HTR-8/SVneo (cell line): ENCODE measurements at places on chromosomes 3 and 15.

GRCh38 chr15:58771621-58772250, 634 bp downstream of the MINDY2 start:
- peak; percentile 25 for DNase-seq

- DNase-seq: no peak
These were observed 14.5 kb upstream of the SLC6A1 start for GRCh38 chr3:10977892-10978510.

GRCh38 chr3:32757618-32758374, 60.0 kb upstream of the TRIM71 start:
- no peak for DNase-seq

- DNase-seq: no peak
These were observed 107.8 kb downstream of the LIPC start for GRCh38 chr15:58539548-58539947.

DNA sequence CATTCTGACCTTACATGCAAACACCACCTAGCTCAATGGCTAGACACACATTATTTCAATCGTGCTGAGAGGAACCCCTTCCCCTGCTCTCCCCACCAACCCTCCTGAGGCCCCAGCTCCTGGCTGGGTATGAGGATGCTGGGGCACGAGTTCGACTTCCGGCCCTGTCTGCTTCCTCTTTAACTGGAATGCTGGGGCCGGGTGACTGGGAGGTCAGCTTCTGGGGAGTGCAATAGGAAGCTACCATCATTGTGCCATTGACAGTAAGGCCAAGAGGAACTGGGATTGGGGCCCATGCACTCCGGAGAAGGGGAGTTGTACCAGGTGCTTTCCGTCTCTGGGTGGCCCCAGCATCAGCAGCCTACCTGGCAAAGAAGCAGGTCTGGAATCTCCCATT, 15.6 kb upstream of the TLE3 start:
- DNase-seq: no peak

- DNase-seq: no peak
These were observed 5.7 kb downstream of the LYSMD2 start for GRCh38 chr15:51731549-51732267.

GRCh38 chr3:114308830-114309229, 15.0 kb downstream of the TIGIT start:
- no peak for DNase-seq

DNA sequence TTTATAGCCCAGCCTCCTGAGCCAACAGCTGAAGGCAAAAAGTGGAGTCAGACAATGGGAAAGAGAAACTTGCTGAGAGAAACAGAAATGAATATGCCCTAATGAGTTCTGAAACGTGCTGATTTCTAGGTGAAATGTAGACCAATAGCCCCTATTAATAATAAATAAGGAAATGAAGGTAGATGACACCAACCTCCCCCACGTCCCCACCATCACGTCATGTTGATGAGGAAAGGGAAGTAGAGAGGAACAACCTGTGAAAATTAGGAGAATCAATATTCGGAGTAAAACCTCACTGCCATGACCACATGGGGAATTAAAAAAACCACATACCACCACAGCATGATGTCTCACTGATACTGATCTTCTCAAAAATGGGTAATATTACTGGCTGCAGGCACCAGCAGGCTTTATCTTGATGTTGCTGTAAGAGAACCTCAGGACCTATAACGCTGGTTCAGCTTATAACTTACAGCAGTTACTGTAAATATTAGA, 64.0 kb downstream of the KAT2B start:
- no peak for DNase-seq

GRCh38 chr3:56960234-56960917, 100.1 kb upstream of the SPATA12 start:
- no peak for DNase-seq

DNA sequence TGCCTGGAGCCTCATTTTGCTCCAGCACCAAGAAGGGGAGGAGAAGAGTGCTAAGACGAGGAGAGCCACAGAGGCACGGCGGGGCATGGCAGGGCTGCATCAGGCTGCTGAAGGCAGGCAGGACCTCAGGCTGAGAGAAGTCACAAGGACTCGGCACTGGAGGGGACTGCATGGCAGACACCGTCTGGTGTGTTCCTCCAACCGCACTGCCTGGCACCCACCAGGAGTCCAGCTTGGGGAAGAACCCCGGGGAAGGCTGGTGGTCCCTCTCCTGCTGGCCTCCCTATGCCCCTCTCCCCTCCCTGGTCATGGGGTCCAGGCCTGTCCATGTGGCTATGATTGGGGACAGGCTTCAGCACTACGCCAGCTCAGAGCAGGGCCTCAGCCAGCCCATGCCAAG, 153.2 kb upstream of the MEF2A start:
- no peak for DNase-seq

GRCh38 chr15:51289290-51289689, 49.1 kb downstream of the CYP19A1 start:
- no peak for DNase-seq

DNA sequence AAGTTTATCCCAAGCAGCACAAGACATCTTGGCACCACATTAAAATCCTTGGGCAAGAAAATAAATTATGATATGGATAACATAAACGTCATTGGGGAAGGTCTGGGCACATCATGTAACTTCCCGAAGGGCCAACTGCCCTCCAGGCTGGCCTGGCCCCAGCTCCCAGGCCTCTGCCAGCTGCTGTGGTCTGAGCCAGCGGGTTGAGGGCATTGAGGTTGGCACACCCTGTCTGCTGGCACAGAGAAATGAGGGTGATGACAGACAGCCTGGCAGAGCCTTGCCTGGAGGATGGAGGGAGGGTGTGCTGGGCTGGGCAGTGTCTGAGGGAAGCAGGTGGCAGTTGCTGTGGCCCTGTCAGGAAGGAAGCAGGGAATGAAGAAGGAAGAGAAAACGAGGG, 3.3 kb upstream of the RBSN start:
- no peak for DNase-seq

- DNase-seq: no peak
These were observed 372.7 kb upstream of the ATP10A start for GRCh38 chr15:26235864-26236263.

DNA sequence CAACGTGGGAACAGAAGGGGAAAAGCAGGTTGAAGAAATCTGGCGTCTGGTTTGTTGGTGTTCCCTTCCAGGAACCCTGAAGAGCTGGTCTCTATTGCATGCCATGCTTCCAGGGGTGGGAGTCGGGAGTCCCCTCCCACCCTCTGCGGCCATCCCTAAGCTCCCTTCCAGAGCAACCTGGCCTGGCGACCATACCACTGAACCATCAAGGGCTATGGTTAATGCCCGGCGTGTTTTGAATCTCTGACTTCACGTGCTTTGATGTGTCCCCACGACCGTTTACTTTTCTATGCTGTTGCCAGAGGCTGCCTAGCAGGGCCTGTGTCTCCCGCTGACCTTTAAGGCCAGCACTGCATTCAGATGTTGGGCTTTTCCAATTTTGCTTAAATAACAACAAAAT, 696 bp upstream of the SNRK start:
- no peak for DNase-seq

- DNase-seq: no peak
These were observed 34.1 kb upstream of the POLG start for GRCh38 chr15:89368566-89369223.

DNA sequence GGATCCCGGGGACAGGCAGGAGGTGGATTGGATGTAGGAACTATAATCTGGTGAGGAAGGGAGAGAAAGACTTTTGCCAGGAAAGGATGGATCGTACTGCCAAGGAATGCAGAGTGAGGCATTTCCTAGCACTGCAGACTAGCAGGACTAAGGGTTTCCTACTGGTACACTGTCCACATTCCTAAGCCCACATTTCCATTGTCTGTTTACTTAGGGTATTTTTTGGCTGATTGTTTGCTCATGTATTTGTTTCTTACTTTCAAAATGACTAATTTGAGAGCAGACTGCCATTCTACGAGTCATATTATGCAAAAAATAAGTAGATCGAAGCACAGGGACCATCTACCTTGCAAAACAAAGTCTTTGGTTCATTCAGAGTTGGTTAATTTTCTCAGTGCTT, 1029.5 kb upstream of the NR2F2 start:
- DNase-seq: no peak

DNA sequence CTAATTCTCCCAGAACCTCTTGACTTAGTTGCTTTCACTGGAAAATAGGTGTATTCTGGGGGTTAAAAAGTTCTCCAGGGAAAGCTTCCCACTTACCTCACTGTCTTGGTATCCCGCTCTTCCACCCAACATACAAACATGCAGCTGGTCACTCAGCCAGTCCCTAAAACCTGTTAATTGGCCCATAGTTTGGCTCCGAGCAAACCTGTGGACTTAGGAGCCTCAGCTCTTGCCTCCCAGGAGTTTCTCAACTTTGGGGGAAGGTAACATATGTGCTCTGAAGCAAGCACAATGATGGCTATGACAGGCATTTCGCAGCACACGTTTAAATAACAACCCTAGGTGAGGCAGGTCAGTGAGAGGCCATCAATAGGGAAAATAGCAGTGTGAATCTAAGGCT, 25.8 kb upstream of the LRRFIP2 start:
- no peak for DNase-seq

GRCh38 chr3:46607603-46608028, 4.7 kb upstream of the FAM240A start:
- peak; percentile 10 for DNase-seq

GRCh38 chr15:81760686-81761085, 285.1 kb downstream of the MEX3B start:
- DNase-seq: no peak

GRCh38 chr3:32820971-32821685, 3.3 kb downstream of the TRIM71 start:
- DNase-seq: no peak

GRCh38 chr3:190941694-190942260, 79.3 kb upstream of the GMNC start:
- no peak for DNase-seq

DNA sequence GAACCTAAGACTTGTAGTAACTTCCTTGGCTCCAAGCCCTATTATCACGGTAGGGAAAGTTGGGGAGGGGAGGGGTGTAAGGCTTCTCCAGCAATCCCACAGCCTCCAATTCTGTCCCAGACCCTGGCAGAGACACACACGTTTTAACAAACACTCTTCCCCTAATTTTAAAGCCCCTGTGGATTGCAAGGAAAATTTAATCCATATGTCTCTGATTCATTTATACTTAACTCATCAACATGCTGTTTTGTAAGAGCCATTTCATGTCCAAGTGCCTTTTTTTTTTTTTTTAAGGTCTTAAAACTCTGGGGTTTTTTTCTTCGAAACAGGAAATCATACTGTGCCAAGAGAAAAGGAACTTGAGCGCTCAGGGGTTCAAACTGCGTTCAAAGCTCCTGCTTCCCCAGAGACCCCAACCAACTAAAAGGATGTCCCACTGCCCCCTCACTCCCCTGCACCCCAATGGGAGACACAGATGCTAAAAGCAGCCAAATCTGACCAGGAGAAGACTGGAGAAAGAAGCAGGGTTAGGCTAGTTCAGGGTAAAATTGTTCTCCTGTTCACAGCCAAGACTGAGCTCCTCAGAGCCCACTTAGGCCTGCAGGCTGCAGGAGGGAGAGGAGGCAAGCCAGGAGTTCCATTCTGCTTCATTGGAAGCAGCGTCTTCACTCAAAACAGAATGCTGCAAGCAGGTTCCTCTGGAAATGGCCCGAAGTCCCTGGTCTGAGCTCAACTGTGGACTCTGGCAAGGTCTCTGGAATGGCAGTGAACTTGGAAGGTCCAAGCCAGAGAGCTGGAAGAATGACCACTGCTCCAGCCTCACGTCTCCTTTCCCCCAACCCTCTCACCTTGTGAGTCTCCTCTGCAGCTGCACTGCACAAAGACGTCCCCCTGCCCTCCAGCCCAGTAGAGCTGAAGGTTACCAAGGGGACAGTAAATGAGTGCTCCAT, 172.5 kb downstream of the NTRK3 start:
- DNase-seq: no peak

DNA sequence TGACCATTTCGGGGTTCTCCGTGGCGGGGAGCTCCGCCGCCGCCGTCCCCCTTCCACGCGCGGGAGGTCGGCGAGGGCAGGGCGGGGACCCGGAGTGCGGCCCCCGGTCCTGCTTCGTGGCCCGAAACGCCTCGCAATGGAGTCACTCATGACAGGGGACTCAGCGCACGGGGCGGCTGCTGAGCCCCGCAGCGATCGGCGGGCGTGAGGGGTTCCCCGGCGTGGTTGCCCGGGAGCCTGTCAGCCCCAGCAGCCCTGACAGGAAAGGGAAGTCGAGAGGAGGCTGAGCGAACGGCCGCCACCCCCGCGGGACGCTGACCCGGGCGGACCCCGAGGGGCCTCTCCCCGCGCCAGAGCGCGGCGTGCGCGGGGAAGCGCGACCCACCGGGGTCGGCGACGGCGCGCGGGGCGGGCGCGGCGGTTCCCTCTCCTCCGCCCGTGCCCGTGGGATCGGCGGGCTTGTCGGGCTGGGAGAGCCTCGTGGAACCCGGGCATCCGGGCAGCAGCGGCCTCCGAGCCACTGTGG, 564 bp upstream of the PIGZ start:
- DNase-seq: peak; percentile 39

DNA sequence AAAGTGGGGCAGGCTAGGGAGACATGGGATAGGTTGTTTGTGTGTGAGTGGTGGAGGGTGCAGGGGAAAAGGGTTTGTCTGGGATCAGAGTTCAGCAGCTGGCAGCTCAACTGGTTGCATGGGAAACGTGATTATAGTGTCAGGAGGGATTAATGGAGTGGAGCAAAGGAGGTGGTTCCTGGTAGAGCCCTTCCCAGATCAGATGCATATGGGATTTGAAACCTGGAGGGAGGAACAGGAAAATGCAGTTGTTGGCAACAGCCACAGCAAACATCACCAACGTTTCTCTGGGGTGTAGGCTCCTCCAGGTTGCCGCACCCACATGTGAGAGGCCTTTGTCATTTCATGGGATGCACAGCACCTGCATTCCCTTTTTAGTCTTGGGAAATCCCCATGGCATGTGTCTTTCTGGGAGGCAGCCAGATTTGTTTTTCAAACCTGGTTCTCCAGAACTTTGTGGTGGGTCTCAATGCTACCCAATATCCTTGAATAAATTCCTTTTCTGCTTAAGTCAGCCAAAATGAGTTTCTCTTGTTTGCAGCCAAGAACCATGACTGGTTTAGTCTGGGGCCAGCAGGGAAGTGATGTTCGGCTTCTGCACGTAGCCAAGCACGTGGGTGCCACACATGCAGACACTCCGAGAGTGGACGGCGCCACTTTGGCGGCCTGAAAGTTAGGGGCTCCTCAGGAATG, 61.3 kb downstream of the BDH1 start:
- DNase-seq: no peak

DNA sequence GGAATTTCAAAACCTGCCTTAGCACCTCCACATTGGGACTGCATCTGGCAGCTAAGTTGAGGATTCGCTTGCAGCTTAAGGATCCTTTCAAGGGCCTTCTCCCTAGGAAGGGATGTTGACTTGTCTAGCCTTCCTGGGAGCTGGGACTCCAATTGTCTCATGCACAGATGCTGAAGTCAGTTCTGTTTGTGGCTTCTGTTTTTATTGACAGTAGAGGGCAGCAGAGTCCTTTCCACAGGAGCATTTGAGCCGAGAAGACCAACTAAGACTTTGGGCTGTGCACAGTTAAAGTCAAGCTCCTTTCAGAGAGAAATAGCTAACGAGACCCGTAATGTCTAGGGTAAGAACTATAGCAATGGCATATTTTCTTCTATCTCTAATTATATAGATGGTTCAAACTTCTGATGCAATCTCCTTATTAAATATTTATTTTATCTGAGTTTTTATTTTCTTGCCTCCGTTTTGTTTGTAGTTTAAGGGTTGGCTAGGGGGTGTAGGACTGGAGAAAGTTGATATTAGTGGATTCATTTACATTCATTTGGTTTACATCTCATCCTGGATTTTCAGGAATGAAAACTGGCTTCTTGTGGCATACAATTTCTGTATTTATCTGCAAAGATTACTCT, 59.7 kb upstream of the KBTBD8 start:
- DNase-seq: peak; percentile 40
